ENCODE measurements at places on chromosomes 7 and 10.

DNA sequence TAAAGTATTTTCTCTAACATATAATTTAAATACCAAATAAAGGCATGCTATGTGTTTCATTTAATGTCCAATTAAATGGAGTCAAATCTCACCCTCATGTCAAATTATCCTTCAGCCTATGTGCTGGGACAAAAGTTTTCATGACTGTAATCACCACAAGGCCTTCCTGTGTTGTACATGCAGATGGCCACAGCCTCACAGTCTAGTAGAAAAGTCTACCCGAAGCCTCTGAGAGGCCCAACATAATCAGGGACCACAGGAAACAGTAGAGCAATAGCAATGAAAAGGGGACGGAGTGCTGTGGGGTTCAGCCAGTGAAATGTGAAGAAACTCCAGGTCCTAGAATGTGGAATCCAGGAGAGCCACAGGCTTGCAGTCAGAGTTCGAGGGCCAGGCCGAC, 140.2 kb upstream of the KLF6 start:
- no peak for DNase-seq

GRCh38 chr7:80781146-80781545, 137.7 kb downstream of the SEMA3C start:
- no peak for DNase-seq

- no peak for DNase-seq
Observed at GRCh38 chr10:75596930-75597620, 165.7 kb downstream of the LRMDA start.

DNA sequence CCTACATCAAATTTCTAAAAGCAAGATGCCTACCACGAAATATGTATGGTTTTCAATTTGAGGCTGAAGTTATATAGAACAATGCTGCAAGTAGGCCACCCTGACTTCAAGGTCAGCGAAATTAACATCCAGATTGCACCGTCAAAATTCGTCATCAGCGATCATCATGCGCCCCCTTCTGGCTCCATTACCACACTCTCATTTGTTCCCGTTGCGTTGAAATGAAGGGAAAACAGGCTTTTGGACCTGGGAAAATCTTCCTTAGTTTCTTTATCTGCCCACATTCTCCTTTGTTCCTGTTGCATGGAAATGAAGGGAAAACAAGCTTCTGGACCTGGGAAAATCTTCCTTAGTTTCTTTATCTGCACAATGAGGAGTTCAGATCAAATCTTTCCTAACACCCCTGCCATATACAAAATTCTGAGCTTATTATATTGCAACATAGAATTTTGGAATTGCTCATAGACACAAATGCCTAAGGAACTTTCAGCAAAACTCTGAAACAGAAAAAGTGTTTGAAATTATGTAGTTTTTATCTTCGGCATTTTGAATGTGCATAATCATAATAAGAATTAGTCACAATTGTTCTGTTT, 98.2 kb upstream of the PRKCQ start:
- DNase-seq, result peak; percentile 27

GRCh38 chr10:74289951-74290350, 138.9 kb downstream of the ADK start:
- DNase-seq, result no peak

DNA sequence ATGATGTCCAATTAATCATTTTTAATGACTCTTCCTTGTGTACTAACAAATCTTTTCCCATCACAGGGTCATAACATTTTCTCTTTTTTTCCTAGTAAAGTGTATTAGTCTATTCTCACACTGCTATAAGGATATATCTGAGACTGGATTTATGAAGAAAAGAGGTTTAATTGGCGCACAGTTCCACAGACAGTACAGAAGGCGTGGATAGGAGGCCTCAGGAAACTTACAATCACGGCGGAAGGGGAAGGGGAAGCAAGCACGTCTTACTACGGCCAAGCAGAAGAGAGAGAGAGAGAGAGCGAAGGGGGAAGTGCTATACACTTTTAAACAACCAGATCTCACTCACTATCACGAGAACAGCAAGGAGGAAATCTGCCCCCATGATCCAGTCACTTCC, 359.4 kb upstream of the NFE2L3 start:
- DNase-seq, result no peak

- no peak for DNase-seq
Observed at GRCh38 chr10:86413046-86413728, 46.6 kb upstream of the GRID1 start.

DNA sequence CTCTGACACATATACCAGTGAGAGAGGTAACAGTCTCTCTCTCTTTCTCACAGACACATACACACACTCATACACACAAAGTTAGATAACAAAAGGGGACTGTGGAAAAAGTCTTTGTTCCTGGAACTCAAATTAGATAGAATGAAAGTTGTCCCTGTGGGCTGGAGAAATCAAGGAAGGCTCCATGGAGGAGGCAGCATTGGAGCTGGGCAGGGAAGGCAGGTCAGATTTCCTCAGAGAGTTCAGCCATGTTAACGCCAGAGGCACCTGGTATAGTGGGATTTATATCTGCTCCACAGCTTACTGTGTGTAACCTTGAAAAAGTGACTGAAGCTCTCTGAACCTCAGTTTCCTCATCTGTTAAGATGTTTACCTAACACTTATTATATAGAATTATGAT, 38.7 kb downstream of the LDB3 start:
- no peak for DNase-seq

GRCh38 chr7:92657391-92657790, 67.2 kb upstream of the FAM133B start:
- no peak for DNase-seq

DNA sequence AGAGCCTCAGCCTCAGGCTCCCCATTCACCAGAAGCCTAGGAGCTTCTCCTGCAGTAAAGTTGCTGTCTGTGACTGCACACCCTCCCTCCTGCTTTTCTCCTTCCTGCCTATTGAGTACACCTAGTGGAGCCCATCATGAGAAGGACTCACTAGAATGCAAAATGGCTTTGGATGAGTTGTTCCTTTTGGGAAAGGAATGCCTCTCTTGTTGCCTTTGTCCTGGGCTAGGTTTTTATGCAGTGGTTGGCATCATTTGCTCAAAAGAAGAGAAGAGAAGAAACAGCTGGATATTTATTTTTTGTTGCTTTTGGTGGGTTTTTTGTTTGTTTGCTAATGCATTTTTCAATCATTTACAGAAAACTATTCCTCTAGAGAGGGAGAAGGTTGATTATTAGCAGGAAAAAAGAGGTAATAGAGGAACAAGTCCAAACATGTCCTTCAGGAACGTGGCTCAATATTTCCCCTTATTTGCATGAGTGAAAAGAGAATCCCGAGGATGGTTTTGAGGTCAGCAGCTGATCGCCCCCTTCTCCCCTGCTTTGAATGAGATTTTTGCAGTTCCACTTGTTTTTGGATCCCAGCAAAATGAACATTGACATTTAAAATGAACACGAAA, 369.9 kb upstream of the NRP1 start:
- DNase-seq, result no peak

- DNase-seq, result no peak
Observed at GRCh38 chr10:109892931-109893330, 30.4 kb downstream of the XPNPEP1 start.

DNA sequence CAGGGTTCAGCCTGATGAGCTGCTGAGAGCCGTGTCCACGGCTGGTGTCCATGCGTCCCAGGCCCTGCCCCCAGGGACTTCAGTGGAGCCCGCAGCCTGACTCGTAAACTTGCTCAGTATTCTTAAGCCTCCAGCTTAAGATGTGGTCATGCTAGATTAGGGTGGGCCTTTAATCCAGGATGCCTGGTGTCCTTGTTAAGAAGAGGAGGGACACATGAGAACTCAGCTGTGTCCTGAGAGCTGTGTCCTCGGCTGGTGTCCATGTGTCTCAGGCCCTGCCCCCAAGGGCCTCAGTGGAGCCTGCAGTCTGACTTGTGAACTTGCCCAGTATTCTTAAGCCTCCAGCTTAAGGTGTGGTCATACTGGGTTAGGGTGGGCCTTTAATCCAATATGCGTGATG, 23.0 kb downstream of the DOCK1 start:
- no peak for DNase-seq

- DNase-seq, result no peak
Observed at GRCh38 chr10:93074597-93075368, 1.1 kb downstream of the CYP26A1 start.

DNA sequence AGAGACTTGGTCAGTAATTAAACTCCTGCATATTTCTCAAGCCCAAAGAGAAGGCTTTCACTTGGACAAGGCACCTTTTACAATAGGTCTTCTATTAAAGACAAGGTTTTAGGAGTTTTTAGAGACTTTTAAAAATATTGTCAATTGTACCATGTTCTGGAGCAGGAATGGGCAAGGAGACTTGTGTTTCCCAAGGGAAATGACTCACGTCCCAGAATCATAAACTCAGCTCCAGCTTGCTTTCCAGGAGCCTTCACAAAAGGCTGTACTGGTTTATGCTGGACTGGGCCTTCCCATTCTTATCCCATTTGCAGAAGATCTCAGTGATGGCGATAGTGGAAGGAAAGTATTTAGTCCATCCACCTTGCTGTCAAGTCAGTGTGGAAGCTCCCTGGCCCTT, 7.8 kb upstream of the GLI3 start:
- DNase-seq, result no peak

DNA sequence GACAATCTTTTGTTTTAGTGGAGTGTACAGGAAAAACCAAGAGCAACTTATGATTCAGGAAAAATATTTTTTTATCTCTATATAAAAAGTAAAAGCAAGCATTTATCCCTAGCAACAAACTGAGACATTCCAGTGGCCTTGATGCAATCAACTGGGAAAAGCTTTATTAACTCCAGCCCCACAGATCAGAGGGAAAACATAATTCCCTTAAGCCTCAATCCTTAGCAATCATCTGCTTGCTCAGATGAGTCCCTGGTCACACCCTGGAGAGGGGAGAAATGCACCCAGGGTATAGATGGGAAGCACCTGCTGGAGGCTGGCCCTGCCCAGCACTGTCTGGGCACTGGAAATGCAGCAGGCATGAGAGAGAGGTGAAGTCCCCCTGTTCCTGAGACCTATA, 636.6 kb downstream of the TNS3 start:
- DNase-seq, result no peak

DNA sequence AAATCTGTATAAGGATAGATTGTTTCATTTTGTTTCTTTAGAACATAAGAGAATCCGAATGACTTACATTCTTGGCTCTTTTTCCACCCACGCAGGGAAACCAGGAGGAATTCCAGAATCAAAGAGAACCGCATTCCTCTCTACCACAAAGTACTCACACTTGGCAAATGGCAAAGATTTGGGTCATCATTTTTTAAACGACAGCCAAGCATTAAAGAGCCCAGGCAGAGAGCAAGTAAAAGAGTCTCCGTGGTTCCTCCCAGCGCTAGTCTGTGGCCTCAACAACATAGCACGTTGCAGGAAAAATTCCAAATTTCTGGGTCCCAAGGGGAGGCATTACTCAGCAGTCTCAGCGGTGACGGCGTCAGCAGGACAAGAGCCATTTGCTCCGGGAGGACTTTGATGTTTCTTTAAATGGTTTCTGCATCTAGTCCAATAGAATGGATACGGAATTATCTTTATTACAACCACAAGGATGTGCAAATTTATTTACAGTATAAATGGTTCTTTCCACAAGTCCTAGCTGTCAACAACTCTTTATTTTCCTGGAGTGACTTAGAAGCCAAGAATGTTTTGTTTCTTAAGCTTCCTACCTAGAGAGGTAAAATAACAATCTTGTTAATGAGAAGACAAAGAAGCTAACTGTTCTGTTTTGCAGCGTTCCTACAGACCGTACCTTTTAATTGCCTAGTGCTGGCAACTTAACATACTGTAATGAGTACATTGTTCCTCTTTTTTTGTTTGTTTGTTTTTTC, 232.5 kb downstream of the SKIDA1 start:
- DNase-seq, result no peak

- DNase-seq, result no peak
Observed at GRCh38 chr10:114271075-114271778, 32.2 kb downstream of the VWA2 start.

DNA sequence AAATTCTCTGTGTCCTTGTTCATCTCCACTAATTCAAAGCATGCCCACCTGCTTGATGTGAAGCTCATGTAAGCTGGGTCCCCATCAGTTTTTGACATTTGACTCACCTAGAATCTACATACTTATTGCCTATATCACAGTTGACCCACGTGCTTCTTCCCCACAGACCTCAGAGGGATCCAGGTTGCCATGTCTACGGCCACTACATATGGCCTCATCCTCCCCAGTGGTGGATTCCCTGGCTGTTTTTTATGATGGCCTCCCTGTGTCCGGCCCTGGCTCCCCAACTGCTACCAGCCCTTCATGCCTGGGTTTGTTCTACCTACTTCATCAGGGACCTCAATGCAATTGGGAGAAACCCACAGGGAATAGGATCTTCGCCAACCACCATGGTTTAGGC, 187.4 kb upstream of the GDF10 start:
- no peak for DNase-seq

DNA sequence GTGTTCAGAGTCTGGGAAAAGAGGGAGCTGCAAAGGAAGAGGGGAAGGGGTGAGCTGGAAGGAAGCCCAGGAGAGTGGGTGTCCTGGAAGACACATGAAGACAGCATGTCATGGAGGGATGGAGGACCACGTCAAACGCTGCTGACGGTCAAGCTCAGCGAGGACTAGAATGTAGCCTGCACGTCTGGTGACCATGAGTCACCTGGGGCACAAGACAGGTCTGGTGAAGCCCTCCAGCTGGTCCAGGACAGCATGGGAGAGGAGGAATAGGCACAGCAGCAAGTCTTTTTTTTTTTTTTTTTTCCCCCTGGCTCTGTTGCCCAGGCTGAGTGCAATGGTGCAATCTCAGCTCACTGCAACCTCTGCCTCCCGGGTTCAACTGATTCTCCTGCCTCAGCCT, 19.6 kb upstream of the AMZ1 start:
- DNase-seq, result no peak

- DNase-seq, result no peak
Observed at GRCh38 chr7:102270178-102270887, 16.3 kb upstream of the SH2B2 start.

- no peak for DNase-seq
Observed at GRCh38 chr10:65123120-65123519, 1601.9 kb downstream of the REEP3 start.

DNA sequence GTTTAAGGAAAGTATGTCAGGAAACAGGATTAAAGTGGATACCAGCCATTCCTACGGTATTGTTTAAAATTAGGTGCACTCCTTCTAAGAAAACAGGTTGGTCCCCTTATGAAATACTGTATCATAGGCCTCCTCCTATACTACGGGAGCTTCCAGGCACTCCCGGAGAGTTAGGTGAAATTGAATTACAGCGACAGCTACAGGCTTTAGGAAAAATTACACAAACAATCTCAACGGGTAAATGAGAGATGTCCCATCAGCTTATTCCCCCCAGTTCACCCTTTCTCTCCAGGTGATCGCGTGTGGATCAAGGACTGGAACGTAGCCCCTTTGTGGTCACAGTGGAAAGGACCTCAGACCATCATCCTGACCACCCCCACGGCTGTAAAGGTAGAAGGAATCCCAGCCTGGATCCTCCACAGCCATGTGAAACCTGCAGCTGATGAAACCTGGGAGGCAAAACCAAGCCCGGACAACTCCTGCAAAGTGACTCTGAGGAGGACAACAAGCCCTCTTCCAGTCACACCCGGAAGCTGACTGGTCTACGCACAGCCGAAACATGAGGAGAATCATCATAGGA, 25.1 kb upstream of the GHITM start:
- no peak for DNase-seq

DNA sequence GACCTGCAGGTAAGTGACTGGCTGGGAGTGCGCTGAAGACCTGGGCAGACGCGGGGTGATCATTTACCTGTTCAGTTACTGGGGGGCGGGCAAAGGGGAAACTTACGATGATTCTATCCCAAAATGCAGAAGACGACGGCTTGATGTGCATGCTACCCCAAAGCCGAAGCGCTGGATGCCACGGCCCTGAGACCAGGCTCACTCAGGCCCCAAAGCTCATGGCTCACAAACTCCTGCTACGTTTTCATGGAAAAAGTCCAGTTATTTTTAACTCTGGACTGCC, 200.6 kb downstream of the DIP2C start:
- no peak for DNase-seq

- DNase-seq, result no peak
Observed at GRCh38 chr10:52617346-52617745, 155.2 kb downstream of the MBL2 start.
